Cortex of kidney (tissue), 1 donor: ENCODE measurements at places on chromosomes 4 and X.

- no peak for DNase-seq
Measured at GRCh38 chr4:16233569-16234177, 7.4 kb upstream of the TAPT1 start.

DNA sequence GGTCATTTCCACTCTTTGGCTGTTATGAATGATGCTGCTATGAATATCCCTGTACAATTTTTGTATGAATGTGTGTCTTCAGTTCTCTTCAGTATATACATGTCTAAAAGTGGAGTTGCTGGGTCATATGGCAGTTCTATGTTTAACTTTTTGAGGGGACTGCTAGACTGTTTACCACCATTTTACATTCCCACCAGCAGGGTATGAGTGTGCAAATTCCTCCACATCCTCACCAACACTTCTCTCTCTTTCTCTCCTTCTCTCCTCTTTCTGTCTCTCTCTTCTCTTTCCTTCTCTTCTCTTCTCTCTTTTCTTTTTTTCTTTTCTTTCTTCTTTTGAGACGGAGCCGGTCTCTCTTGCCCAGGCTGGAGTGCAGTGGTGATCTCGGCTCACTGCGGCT, 7.8 kb downstream of the WWC2 start:
- DNase-seq = no peak

GRCh38 chr4:116088771-116089170, 975.4 kb upstream of the NDST4 start:
- DNase-seq = no peak

GRCh38 chr4:48589098-48589445, 99.0 kb downstream of the ZAR1 start:
- no peak for DNase-seq

DNA sequence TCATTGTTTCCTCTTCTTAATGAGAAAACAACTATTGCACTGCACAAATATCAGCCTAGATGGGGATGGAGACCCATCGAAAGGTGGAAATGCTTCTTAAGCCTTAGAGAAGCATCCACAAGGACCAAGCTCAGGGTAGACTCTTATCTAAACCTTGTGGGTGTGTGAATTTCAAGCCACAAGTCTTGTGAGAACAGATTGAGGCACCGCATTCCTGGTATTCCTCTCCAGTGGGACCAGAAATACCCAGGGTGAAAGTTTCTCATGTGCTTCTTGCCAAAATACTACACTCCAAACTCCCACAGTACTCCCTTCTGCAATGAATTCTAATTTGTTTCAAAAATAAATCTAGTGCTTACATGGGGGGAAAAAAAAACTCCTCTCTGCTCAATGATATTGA, 375.6 kb downstream of the PDGFC start:
- no peak for DNase-seq

GRCh38 chrX:105167233-105167632, 53.3 kb downstream of the TEX13A start:
- DNase-seq = no peak

DNA sequence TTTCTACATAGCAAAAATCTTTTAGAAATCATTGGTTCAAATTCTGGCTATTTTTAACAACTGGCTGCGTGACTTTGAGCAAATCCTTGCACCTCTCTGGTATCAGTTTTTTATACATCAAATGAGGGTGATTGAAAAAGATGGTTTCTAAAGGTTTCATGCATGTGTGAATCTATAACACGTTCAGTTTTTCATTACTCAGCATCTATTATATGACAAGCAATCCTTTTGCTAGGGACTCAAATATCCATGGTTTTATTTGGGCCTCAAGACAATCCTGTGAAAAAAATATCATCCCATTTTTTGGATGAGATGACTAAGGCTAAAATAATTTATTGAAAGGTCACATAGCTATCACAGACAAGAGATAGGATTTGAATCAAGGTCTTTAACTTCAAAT, 884 bp downstream of the HEPH start:
- no peak for DNase-seq
